ENCODE measurements at places on chromosomes 1 and 21.

DNA sequence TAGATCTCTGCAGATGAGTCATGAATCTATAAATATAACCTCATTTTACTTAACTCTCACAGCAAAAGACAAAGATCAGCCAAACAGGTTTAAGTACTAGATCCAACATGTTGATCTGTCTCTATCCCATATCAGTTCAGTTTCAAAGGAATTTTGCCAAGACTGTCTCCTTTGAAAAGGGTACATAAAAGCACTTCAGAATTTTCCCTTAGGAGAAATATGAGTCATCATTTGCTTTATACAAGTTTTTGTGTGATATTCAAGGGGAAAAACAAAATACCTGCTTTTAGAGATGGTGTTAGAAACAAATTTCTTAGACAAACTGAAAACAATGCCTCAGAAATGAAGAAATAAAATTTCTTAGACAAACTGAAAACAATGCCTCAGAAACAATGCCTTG, 73.5 kb upstream of the LRRC7 start:
- no peak for DNase-seq

DNA sequence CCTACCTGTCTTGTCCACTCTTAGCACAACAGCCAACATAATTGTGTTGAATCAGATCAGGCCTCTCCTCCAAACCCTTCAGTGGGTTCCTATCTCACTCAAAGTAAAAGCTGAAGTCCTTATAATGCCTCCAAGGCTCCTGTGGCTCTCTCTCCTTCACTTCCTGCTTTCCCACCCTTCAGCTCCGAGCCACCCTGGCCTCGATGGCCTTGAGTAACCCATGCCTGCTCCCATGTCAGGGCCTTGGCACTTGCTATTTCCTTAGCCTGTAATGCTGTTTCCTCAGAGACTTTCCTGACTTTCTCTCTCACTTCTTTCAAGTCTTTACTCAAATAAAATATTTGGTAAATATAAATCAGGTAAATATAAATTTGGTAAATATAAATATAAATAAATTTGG, 8.1 kb upstream of the PLEKHM2 start:
- no peak for DNase-seq

GRCh38 chr1:225509770-225510169, 81.9 kb upstream of the LBR start:
- DNase-seq = no peak

- no peak for DNase-seq
Observed at GRCh38 chr21:34020983-34021553, 52.3 kb upstream of the MRPS6 start.

DNA sequence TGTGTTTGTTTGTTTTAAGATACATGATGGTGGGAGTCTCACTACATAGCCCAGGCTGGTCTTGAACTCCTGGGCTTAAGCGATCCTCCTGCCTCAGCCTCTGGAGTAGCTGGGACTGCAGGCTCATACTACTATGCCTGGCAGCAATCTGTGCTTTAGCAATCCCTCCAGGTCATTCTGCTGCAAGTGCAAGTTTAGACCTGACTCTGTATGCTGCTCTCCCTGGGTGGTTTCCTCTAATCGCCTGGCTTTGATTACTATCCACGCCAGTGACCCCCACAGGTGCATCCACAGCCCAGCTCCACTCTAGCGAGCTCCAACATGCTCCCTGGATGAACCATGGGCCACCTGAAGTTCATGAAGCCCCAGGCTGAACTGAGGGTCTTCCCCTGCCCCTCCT, 15.5 kb upstream of the PABPC4 start:
- no peak for DNase-seq

DNA sequence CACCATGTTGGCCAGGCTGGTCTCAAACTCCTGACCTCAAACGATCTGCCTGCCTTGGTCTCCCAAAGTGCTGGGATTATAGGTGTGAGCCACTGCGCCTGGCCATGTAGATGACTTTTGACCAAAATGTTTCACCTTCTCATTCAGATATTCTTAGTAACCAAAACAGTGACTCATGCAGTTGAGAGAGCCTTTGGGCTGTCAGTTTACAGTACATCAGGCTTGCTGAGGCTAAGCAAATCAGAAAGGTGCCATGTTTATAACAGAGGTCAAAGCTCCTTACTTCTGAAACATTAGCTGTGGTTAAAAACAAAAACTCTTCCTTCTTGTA, 21.0 kb downstream of the CNIH4 start:
- DNase-seq = no peak

- DNase-seq = no peak
Observed at GRCh38 chr1:78122389-78122788, 76.6 kb downstream of the GIPC2 start.

- DNase-seq = no peak
Observed at GRCh38 chr1:184555665-184556641, 169.1 kb downstream of the C1orf21 start.

- DNase-seq = no peak
Observed at GRCh38 chr1:220076861-220077762, 12.5 kb downstream of the BPNT1 start.

DNA sequence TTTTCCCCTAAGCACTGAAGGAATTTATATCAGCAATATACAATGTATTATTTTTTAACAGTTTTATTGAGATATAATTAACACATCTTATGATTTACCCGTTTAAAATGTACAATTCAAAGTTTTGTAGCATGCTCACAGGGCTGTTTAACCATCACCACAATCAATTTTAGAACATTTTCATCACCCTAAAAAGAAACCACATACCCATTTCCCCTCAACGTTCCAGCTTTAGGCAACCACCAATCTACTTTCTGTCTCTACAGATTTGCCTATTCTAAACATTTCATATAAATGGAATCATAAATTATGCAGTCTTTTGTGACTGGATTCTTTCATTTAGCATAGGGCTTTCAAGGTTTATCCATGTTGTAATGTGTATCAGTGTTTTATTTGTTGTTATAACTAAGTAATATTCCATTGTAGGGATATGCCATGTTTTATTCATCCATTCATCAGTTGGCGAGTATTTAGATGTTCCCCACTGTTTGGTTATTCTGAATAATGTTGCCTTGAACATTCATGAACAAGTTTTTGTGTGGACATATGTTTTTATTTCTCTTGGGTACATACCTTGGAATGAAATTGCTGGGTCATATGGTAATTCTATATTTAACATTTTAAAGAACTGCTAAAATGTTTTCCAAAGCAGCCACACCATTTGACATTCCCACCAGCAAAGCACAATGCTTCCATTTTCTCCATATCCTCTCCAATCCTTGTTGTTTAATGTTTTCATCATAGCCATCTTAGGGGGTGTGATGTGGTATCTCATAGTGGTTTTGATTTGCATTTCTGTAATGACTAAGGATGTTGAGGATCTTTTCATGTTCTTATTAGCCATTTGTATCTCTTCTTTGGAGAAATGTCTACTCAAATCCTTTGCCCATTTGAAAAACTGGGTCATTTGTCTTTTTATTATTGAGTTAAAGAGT, 188.5 kb downstream of the TM2D1 start:
- DNase-seq = no peak

- no peak for DNase-seq
Observed at GRCh38 chr1:226372885-226373284, 35.0 kb downstream of the PARP1 start.

- DNase-seq = no peak
Observed at GRCh38 chr1:5682626-5683225, 309.5 kb downstream of the NPHP4 start.

Data from activated CD4-positive, alpha-beta T cell treated with anti-CD3 and anti-CD28 coated beads for 1 hour (primary cell).